Inflammatory macrophage treated with lipopolysaccharide for 1 hour (primary cell): ENCODE measurements at places on chromosomes 2 and 18.

DNA sequence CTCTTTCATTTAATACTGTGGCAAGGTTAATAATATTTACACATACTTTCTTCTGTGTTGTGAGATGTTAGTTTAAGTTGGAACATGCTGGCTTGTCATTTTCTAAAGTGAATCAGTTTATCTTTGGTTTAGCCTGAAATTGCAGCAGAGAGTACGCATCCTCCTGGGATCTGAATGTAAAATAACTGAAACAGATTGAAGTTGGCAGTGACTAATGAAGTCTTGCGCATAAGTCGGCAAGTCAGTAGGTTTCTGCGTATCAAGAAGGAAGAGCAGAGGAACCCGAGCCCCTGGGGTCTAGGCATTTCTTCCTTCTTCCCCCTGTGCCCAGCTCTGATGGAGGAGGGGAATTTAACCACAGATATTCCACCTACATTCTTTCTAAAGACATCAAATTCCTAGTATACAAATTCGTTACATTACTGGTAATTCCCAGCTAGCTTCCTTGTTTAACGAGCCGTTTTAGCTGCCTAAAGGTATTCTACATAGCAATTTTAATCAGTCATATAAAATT, 392.1 kb upstream of the RAB12 start:
- no peak for DNase-seq

DNA sequence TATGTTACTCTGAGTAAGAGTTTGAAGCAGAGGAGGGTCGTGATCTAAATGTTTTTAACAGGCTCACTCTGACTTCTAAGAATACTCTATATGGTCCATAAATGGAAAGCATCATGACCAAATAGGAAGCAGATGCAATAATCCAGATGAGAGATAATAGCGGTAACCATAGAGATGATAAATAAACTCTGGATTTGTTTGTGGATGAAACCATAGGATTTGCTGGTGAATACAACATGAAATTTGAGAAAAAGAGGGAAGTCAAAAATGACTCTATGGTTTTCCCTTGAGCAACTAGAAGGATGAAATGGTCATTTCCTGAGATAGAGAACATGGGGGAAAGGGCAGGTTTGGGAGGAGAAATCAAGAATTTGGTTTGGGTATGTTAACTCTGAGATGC, 3.9 kb downstream of the HEATR5B start:
- peak; percentile 40 for DNase-seq

DNA sequence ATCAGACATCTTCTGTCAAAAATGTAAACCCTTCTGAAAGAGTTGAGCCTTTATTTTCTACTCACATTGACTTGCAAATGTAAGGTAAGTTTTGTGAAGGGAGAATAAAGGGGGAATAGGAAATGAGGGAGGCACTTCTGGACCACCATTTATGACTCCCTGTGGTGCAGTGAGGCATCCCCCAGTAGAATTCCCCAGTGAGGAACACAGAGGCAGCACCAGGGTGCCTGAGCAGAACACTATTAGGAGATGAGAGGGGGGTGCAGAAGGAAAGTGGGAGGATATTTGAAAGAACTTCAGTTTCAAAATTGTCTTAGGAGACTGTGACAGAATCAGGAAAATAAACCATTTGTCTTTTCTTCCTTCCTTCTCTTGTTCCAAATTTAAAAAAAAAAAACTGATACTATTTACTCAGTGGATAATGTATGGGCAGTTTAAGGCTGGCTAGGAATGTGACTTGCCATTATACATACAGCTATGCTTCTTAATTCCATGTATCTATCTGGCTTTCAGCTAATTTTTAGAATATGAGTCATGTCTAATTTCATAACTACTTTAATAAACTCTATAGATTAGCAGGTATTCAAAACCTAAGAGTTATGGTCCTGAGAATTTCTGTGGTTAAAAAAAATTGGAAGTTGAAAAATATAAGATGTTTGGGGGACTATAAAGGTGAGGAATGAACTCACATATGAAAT, 478.1 kb upstream of the CHAC2 start:
- DNase-seq = no peak

- no peak for DNase-seq
Measured at GRCh38 chr18:9038277-9038871, 64.1 kb upstream of the NDUFV2 start.

DNA sequence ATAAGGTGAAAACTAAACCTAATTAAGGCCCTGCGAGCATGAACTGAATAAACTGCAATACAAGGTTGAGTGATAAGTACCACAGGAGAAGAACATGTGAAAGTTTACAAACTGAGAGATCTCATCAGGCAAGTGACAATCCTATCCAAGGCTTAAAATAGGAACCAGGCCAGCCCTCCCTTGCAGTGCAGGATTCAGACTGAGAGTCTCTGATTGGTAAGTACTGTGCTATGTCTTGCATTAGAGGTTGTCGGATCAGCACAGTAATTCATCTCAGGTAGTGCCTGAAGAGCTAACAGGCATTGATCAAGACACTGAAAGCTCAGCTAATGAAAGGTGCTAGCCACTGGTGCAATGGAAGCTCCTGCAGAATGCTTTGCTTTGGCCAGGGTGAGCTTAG, 801.7 kb upstream of the ID2 start:
- DNase-seq = no peak

DNA sequence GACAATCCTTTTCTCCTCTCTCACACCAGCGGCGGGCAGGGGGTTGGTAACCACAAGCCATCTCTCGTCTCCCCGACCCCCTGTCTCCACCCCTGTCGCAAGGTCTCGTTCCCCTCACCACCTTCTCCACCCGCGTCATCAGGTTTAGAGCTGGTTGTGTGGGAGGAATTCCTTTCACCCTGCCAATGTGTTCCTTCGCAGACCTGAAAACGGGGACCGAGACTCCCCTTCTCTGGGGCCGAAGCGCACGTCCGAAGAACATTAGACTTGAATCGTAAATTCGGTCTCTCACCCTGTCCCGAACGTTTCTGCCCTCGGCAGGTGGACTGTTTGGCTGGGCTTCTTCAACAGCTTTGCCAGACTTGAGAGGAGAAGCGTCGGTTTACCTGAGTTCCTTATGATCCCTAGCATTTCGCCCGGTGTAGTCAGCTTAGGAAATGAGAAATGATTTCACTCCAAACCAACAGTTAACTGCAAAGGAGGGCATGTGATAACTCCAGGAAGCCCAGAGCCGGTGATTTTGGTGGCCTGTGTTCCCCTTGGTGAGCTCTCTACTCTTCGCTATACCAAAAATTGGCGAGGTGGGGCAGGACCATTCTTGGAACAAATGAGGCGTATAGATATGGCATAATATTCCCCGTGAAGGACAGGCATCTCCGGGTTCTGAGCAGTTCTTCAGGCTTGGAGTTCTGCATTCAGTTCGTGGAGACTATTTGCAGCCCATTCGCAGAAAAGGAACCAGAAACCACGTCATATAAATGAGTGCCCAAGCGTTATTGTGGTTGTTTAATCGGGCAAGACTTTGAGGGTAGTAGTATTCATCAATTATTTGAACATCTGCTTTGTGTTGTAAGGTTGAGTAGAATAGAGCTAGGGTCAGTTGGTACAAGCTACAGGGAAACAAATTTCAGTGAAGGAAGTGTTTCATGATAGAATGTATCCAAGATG, 694 bp downstream of the CFAP36 start:
- peak; percentile 11 for DNase-seq
